Esophagus squamous epithelium (tissue), 5 donors: ENCODE measurements at places on chromosomes 3 and 15.

DNA sequence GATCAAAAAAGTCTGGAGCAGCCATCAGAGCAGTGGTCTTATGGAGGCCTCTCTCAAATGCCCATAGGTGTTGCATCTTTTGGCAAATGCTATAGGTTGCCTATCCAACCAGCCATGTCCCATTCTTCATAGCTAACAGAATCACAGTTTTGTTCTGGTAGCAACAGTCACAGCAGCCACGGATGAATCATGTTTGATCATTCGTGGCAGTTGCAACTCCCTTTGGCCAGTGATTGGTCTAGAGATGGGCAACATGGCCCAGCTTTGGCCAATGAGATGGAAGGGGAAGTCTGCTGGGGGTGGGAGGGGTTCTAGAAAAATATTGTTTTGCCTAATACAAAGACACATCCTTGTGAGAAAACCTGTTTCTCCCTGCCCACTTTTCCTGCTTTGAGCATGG is 50.3 kb upstream of the PPP2R3A start:
- no peaks in the 10 kb centered on the region for H3K36me3 ChIP-seq
- no peaks in the 10 kb centered on the region for H3K27me3 ChIP-seq
- H3K27ac ChIP-seq, result no peak overlapping the region

GRCh38 chr15:31014608-31014925 is 23.1 kb upstream of the MTMR10 start:
- H3K27me3 ChIP-seq, result no peaks in the 10 kb centered on the region
- H3K4me1 ChIP-seq, result no peaks in the 10 kb centered on the region
- H3K4me3 ChIP-seq, result no peak overlapping the region
- H3K36me3 ChIP-seq, result no peaks in the 10 kb centered on the region
- no peak overlapping the region for H3K27ac ChIP-seq
- DNase-seq, result no peak

DNA sequence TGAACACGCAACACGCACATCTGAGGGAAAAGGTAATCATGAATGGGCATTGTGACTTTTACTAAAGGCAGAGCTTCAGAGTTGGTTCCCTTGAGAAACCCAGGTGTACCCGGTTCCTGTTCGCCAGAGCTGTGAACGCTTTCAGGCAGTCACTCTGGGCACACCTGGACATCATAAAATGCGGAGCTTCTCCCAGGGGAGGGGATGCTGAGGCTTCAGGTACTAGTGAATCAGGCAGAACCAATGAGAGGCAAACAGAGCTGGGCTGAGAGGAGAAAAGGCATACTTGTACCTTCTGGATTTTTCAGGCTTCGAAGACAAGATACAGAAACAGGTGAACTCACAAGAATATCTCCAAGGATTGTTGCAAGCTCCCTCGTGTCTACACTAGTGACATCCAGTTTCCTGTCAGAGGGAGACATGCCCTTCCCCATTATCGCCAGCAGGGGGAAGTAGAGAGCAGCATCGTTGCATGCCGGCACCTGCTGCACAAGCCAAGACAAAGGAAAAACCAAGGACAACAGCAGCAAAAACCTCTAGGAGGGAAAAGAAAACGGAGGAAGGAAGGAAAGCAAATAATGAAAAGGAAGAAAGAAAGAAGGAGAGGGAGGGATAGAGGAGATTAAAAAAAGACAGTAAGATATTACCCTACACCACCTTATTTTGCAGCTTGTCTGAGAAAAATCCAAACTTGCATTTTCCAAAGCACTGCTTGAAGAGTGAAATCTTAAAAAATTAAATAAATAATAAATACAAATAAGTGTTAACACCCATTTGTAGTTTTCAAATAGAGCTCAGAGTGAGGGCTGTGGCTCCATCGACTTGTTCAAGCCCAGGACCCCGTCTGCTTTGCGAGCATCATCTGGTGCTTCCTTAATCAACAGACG is 2.0 kb downstream of the AHSG start:
- H3K4me3 ChIP-seq, result no peak overlapping the region
- no peak overlapping the region for H3K27ac ChIP-seq
- H3K27me3 ChIP-seq, result no peaks in the 10 kb centered on the region
- no peak for DNase-seq
- no peaks in the 10 kb centered on the region for H3K36me3 ChIP-seq

GRCh38 chr3:31762888-31763351 is 218.1 kb downstream of the OSBPL10 start:
- no peaks in the 10 kb centered on the region for H3K27me3 ChIP-seq
- H3K4me1 ChIP-seq, result peaks cover 52% of the 10 kb centered on the region
- H3K4me3 ChIP-seq, result no peak overlapping the region
- H3K36me3 ChIP-seq, result no peaks in the 10 kb centered on the region

GRCh38 chr15:78004919-78005634 is 72.4 kb downstream of the TBC1D2B start:
- peaks cover 91% of the 10 kb centered on the region for H3K36me3 ChIP-seq
- H3K27me3 ChIP-seq, result no peaks in the 10 kb centered on the region
- H3K27ac ChIP-seq, result no peak overlapping the region
- no peak for DNase-seq
- H3K4me3 ChIP-seq, result no peak overlapping the region
- peaks cover 53% of the 10 kb centered on the region for H3K4me1 ChIP-seq

- H3K4me3 ChIP-seq, result no peak overlapping the region
- H3K27me3 ChIP-seq, result no peaks in the 10 kb centered on the region
- H3K4me1 ChIP-seq, result peaks cover 13% of the 10 kb centered on the region
- H3K36me3 ChIP-seq, result no peaks in the 10 kb centered on the region
Measured at GRCh38 chr3:189981668-189982067, 139.0 kb downstream of the P3H2 start.

GRCh38 chr15:97840501-97840900 is 120.0 kb upstream of the ARRDC4 start:
- no peaks in the 10 kb centered on the region for H3K4me1 ChIP-seq
- no peak for DNase-seq
- no peaks in the 10 kb centered on the region for H3K36me3 ChIP-seq
